ENCODE measurements at places on chromosomes 16 and 17. TPM values are rescaled to one million over a fixed set of nuclear protein-coding genes. Genes with fewer than 3 reads are reported as not detected.

- DNase-seq: peak; percentile 42
Observed at GRCh38 chr17:56785405-56785804, 48.3 kb downstream of the C17orf67 start.

- no peak for DNase-seq
Observed at GRCh38 chr16:84959045-84959576, 52.2 kb downstream of the ZDHHC7 start.

DNA sequence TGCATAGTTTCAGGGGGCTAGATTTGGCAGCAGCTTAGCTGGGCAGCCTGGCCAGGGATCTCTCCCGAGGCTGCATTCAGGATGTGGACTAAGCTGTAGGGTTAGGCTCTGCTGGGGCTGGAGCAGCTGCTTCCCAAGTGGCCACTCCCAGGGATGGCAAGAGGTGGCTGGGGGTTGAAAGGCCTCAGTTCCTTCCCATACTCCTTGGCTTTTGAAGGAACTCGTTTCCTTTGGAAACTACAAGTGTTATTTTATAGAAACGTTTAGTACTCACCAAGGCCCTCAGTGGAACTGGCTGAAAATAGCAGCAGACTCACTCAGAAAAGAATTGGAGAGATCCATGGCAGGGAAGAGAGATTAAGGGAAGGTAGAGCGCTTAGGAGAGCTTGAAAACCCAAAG is 76.4 kb downstream of the WWP2 start:
- no peak for DNase-seq

GRCh38 chr16:61892531-61892930 is 143.7 kb downstream of the CDH8 start:
- no peak for DNase-seq

- no peak for DNase-seq
Observed at GRCh38 chr16:65010125-65010524, 111.7 kb downstream of the CDH11 start.

Gene MRTFB
- total RNA-seq: 6.4 TPM

- no peak for DNase-seq
Observed at GRCh38 chr17:70076189-70076588, 1.2 kb downstream of the KCNJ16 start.

DNA sequence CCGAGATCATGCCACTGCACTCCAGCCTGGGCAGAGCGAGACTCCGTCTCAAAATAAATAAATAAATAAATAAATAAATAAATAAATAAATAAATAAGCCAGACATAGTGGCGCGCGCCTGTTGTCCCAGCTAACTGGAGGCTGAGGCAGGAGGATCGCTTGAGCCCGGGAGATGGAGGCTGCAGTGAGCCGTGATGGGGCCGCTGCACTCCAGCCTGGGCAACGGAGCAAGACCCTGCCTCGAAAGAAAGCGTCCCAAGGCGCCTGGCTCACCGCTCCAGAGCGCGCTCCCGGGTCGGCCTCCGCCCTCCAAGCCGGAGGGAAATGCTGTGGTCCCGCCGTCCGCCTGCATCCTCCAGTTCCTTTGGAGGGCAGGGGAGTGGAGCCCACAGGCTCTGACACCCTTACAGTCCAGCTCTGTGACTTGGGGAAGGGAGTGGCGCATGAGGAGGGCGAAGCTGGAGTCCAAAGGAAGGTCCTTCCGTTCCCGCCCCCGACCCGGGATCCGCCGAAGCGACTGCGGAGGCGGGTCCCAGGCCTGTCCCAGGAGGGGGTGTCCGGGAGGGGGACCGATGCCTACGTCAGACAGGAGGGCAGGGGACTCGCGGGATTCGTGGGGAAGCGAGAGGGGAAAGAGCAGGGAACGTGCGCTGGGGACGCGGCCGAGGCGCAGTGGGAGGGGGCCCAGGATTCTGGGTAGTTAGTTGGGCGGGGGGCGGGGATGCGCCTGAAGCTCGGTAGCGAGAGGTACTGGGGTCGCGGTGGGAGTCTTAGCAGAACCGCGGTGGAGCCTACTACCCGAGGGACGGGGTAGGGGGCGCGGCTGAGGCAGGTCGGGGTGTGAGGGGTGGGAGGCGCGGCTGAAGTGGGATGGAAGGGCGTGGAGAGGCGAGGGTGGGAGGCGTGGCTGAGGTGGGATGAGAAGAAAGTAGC is 8.4 kb upstream of the TRPV2 start:
- peak; percentile 52 for DNase-seq

Gene FN3KRP
- total RNA-seq: 22.0 TPM

Gene FBXW10
- total RNA-seq: not detected

Gene SEPTIN1
- not detected for total RNA-seq

DNA sequence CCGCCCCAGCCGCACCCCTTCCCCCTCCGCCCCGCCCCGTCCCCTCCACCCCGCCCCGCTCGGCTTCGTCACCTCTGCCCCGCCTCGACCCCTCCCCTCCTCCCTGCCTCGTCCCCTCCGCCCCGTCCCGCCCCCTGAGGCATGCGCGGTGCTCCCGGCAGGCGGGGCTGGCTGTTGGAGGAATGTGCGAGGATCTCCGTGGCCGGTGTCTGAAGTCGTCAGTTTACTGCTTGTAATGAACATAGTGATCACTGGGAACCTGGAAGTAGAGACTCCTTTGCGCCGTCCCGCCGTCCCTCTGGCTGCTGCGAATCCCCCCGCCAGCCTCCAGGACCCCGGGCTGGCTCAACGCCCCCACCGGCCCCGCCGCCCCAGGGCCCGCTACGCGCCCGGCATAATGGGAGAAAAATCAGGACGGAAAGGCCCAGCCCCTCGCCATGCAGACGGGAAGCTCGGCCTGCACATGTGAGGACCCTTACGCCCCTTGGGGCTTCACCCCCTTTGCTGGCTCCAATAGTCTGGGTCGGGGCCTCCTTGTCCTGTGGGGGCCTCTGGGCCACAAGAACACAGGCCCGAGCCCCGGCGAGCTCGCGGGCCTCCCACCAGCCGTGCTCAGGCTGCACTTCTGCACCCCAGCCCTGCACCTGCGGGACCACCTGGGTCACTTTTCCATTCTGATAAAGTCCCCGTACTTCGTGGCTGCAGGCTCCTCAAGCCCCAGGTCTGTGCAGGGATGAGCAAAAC is 743.1 kb downstream of the KCNJ18 start:
- no peak for DNase-seq
